ENCODE measurements at places on chromosomes 16 and 17.

GRCh38 chr16:15739464-15739863 lies 89.4 kb downstream of the NDE1 start:
- DNase-seq: no peak

DNA sequence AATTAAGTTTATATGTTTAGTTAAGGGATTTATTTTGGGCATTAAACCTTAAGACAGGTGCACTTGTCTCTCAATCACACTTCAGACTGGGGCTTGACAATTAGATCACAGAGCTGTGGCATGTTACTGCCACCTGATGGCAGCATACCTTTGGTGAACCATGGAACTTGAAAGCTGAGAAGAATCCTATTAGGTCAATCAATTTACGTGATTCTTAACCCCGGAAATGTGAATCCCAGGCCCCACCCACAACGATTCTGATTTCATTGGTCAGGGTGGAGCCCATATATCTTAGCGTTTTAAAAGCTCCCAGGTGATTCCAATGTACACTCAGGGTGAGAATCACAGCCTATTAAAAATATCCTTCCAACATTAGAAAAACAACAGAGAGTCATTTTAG lies 91.0 kb downstream of the GSG1L start:
- peak; percentile 7 for DNase-seq

- no peak for DNase-seq
These were observed 4.6 kb downstream of the FAM171A2 start for GRCh38 chr17:44359006-44359405.

GRCh38 chr17:57747221-57748017 lies 2.3 kb upstream of the CCDC182 start:
- peak; percentile 43 for DNase-seq

GRCh38 chr16:75256059-75256571 lies 4.7 kb upstream of the BCAR1 start:
- DNase-seq: no peak

- DNase-seq: no peak
These were observed 62.4 kb upstream of the SHISA6 start for GRCh38 chr17:11178581-11178980.

GRCh38 chr16:2339521-2340484 lies 725 bp downstream of the ABCA3 start:
- DNase-seq: peak; percentile 30

- DNase-seq: no peak
These were observed 415.4 kb downstream of the SLC39A11 start for GRCh38 chr17:72677108-72677507.

Data from muscle of arm (tissue), 14 donors.